ENCODE measurements at places on chromosomes 3 and 15.

DNA sequence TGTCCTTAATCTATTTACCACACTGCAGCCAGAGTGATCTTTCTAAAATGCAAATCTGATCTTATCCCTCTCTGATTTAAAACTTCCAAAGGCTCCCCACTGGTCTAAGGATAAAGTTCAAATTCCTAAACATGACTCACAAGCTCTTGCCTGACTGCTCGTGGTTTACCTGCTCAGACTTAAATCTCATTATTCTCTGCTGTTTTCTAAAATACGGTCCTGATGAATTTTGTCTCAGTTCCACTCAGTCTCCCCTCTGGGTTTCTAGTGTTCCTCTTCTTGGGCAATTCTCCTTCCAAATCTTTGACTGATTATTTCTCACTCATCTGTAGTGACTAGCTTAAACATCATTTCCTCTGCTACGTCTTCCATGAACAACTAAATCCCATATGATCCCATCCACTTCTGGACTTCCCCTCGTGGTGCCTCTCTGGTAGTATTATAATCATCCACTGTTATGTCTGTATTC lies 108.3 kb downstream of the P3H2 start:
- peak; percentile 75 for DNase-seq

DNA sequence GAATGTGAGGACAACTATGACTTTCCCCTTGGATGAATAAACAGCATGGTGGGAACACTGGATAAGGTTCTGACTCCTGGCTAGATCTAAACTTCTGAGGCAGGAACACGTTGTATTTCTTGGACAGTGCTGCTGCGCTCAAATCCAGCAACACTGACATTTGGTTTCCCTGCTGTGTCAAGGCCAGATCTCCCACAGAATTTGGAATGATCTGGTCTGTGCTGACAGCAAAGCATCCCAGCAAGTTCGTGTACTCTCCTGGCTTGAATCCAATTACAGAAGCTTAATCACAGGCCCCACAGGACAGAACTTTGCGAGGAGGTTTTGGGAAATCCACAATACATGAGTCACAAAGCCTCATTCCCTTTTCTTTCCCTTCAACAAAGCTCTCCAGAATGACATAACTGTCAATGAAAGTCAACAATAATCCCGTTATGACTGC lies 92.5 kb downstream of the ADAMTS9 start:
- no peak for DNase-seq

- no peak for DNase-seq
Observed at GRCh38 chr3:146883288-146883687, 278.1 kb upstream of the PLSCR5 start.

GRCh38 chr3:194691481-194692283 lies 6.0 kb downstream of the FAM43A start:
- DNase-seq: no peak

GRCh38 chr15:76147906-76148570 lies 88.3 kb downstream of the TMEM266 start:
- peak; percentile 44 for DNase-seq
